ENCODE measurements at places on chromosomes 16 and 17. TPM values are rescaled to one million over a fixed set of nuclear protein-coding genes. Genes with fewer than 3 reads are reported as not detected.

GRCh38 chr17:39139561-39139960 lies 11.9 kb downstream of the PLXDC1 start:
- no peak for DNase-seq

DNA sequence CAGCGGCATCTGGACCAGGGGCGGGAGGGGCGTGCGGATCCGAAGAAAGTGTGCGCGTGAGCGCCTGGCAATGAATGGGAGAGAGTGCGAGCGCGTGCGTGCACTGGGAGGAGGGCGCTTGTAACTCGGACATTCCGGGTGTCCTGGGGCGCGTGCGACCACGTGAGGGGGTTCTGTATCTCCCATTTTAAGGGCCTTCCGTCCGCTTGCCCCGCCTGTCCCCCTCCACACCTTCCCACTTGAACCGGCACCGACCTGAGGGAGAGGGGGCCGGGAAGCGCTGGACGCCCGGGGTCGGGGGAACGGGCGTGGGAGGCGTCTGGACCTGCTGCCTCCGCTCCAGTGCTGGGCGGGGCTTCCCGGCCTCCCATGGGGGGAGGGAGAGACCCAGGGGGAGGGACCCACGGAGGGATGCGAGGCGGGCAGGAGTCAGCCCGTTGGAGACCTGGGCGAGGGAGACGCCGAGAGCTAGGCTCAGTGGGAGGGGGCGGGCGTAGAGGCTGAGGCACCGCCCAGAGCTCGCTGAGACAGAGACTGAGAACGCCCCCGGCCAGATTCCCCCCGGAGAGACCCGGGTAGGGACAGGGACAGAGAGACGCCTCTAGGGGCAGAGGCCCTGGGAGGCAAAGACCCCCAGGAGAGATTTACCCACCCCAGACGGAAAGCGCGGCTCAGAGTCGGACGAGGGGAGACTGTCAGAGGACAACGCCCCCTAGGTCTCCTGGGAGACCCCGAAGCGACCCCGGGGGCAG lies at the start of gene KREMEN2:
Gene KREMEN2 (plus strand): TSS at position 553 of the 752 bp plus-strand sequence. CDS start 246 bp downstream, outside the sequence.
- DNase-seq = peak; percentile 27

The C1QTNF8 gene
- polyA plus RNA-seq = not detected

The LITAFD gene
- polyA plus RNA-seq = not detected

DNA sequence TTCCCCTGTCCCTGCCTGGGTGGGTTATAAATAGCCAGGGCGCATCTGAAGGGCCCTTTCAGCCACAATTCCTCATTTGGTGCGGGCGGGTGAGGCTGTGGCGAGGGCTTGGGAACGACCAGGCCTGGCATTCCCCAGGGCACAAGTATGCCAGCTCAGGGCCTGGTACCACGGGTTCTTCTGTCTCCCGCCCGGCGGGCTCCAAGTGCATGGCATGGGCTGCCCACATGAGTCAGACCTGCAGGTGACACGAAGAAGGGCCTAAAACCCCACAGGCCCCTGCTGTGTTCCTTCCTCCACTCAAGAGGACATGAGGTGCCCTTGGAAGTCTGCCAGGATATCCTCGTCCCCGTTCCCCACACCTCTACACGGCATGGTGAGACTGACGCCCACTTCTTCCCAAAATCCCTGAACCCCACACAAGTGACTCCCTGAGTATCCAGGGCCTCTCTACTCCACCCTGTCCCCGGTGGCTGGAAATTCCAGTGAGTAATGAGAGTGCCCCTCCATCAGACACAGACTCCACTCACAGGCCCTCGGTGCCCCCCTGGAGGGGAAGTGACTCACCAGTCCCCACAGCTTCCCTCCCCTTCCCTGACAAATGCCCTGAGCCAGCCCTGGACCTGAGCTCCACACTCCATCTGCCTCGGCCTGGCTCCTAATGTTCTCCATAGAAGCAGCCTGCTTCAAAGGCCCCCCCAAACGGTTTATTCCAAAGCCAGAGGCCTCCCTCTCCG lies 68.8 kb downstream of the ABR start:
- DNase-seq = no peak

DNA sequence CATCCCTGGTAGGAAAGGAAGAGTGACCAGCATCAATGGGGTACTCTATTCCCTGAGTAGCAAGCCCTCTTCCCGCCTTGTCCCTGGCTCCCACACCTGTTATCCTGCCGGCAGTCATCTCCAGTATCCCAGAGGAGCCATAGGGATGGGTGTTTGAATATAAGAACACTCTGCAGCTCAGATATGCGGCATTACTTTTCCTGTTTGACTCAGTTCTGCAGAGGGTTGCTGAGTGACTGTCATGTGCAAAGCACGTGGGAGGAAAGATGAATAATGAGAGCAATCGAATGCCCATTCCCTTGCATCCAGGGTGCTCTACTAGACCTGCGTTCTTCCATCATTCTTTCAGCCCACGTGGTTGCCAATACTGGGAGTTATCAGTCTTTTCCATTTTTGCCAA lies 115.1 kb downstream of the PRKCB start:
- no peak for DNase-seq

The DHX58 gene
- 7.3 TPM for polyA plus RNA-seq

Data from naive thymus-derived CD8-positive, alpha-beta T cell (primary cell).